ENCODE measurements at places on chromosomes 11 and 22.

GRCh38 chr22:47804281-47804680 lies 1041.8 kb downstream of the TBC1D22A start:
- no peak for DNase-seq

DNA sequence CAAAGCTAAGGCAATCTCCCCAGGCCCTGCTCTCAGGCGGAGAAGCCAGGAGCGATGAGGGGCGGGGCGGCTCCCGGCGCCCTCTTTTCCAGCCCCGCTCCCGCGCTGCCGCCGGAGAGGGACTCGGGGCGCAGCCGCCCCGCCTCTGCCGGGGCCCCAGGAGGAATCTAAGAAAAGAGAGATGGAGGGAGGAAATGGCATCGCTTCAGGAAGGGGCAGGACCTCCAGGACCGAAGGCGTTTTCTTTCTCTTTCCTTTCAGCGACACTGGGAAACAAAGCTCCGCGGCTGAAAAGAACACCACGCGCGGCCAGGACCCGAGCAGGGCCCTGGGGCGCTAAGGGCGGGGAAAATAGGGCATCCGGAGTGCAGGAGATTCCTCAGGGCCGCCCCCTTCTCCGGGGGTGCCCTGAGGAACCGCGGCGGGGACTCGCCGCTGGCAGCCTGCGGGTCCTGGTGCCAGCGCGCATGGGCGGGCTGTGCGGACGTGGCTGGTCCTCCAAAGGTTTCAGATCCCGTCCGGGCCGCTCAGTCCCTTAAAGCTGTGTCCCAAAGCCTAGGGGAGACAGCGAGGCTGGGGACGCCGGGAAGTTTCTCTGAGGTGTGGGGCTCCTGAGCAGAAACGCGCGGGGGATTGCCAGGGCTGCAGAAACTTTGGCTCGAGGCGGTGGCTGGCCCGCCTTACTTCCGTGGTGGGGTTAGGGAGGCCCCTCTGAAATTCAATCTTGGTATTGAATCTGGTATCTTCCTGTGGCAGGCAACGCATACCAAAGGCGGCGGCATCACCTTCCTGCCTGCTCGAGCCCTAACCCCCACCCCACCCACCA lies 2.8 kb upstream of the BSX start:
- DNase-seq: no peak

GRCh38 chr11:16278273-16278672 lies 78.1 kb downstream of the SOX6 start:
- no peak for DNase-seq

- no peak for DNase-seq
Measured at GRCh38 chr22:46476547-46476941, 60.9 kb downstream of the CELSR1 start.

GRCh38 chr22:22157348-22157725 lies 87.2 kb upstream of the VPREB1 start:
- DNase-seq: no peak

- DNase-seq: no peak
Measured at GRCh38 chr11:66332371-66333219, 3.6 kb downstream of the RIN1 start.

GRCh38 chr11:27902981-27903624 lies 202.8 kb upstream of the BDNF start:
- no peak for DNase-seq

DNA sequence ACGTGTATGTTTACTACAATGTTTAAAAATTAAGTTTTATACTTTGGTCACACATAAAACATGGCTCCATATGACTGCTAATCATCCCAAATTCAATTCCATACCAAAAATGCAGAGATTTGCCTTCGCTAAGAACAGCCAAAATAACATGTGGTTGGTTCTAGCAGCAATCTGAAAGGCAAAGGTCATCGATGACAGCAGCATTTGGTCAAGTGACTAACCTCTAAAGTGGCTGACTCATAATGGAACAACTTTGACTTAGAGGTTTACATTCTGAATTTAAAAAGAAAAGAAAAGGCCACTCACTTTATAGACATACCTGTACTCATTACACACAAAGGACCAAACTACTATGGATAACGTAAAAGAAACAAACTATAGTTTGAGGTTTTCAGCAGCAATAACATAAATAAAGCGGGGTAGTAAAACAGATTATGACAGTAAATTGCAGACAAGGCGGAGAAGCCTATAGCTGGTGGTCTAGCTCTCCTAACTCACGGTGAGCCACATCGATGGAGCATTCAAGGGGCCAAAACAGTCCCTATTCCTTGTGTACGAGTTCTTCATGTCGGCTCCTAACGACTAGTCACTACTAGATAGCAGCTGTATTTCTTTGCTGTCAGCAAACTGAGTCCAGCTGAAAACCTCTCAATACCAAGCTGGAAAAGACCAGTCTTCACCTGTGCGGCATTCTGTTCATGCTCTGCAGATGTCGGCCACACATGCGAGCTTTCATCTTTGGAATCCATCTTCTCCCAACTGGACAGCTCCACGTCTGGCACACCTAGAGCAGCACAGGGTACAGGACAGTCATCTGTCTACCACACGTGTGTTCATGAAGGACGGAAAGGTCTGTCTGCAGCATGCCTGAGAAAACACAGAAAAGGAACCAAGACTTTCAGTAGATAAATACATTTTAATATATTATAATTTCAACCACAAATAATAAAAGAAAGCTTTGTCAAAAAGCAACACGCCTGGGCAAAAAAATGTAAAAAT lies 42.1 kb downstream of the PRDM10 start:
- DNase-seq: no peak

GRCh38 chr11:68704887-68705286 lies 20.5 kb downstream of the GAL start:
- DNase-seq: no peak

- no peak for DNase-seq
Measured at GRCh38 chr11:14458377-14458776, 41.2 kb downstream of the COPB1 start.

- DNase-seq: no peak
Measured at GRCh38 chr22:42717197-42717928, 3.3 kb downstream of the A4GALT start.

- DNase-seq: no peak
Measured at GRCh38 chr11:68825571-68825970, 16.1 kb downstream of the CPT1A start.

GRCh38 chr11:65404210-65404609 lies 17.8 kb downstream of the FRMD8 start:
- DNase-seq: no peak

- DNase-seq: no peak
Measured at GRCh38 chr11:127002669-127003259, 2.2 kb upstream of the KIRREL3 start.

- DNase-seq: no peak
Measured at GRCh38 chr11:31326470-31327148, 42.9 kb downstream of the DCDC1 start.

GRCh38 chr22:41992496-41992895 lies 6.1 kb upstream of the WBP2NL start:
- DNase-seq: no peak
